Activated CD4-positive, alpha-beta T cell treated with anti-CD3 and anti-CD28 coated beads for 36 hours (primary cell): ENCODE measurements at places on chromosomes 12 and 14. TPM values are rescaled to one million over a fixed set of nuclear protein-coding genes. Genes with fewer than 3 reads are reported as not detected.

The LMO3 gene
- not detected for total RNA-seq

The MYH7 gene
- 0.07 TPM for total RNA-seq

The MED6 gene
- 51.2 TPM for total RNA-seq

The FOXN4 gene
- not detected for total RNA-seq

The DNAJC22 gene
- 0.05 TPM for total RNA-seq

The GLIPR1 gene
- 8.7 TPM for total RNA-seq

The PLBD1 gene
- not detected for total RNA-seq

The ACRBP gene
- 3.3 TPM for total RNA-seq

The MSI1 gene
- 0.96 TPM for total RNA-seq

The LGR5 gene
- total RNA-seq, result not detected

The RNASE1 gene
- not detected for total RNA-seq

The GPR162 gene
- total RNA-seq, result 0.11 TPM

The ABCC9 gene
- not detected for total RNA-seq

The EFS gene
- not detected for total RNA-seq

The WNK1 gene
- 147 TPM for total RNA-seq
